Progenitor cell of endocrine pancreas (in vitro differentiated cells): ENCODE measurements at places on chromosomes 4 and X. TPM values are rescaled to one million over a fixed set of nuclear protein-coding genes. Genes with fewer than 3 reads are reported as not detected.

DNA sequence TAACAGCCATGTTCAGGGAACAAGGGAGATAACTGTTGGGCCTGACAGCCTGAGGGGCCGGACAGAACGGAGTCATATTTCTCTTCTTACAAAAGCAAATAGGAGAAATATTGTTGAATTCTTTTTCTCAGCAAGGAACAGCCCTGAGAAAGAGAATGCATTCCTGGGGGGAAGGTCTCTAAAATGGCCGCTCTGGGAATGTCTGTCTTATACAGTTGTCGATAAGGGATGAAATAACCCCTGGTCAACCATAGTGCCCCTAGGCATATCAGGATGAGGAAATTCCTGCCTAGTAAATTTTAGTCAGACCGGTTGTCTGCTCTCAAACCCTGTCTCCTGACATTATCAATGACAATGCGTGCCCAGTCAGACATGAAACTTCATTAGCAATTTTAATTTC, 1925.5 kb downstream of the PCDH7 start:
- no peak overlapping the region for H3K27ac ChIP-seq
- no peak for DNase-seq
- H3K27me3 ChIP-seq = no peaks in the 10 kb centered on the region
- peaks cover 2% of the 10 kb centered on the region for H3K36me3 ChIP-seq

DNA sequence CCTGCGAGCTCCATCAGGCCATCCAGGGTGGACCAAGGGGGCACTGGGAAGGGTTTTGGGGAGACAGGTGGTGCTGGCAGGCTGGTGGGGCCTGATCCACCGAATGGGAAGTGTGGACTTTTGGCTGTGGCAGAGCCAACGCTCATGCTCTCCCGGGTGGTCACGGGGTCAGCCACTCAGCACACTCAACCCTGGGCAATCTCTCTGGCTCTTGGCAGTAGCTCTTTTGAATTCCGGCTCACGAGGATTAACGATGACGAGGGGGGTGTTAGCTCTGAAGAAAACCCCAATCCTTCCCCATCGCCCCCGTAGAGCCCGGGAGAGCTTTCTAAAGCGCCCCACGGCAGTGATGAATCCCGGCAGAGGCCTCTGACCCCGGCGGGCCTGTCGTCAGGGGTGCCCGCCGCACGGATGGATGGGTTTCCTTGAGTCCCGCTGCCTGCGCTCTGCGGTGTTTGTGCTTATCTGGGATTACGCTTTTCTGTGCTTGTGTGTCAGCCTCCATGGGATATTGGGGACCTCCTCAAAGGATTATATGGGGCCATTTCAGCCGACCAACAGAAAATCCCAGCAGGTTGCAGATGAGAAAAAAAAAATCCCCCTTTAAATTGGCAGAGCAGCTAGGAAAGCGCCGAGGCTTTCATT, 156.8 kb upstream of the PSAPL1 start:
- peaks cover 31% of the 10 kb centered on the region for H3K27me3 ChIP-seq
- no peak overlapping the region for H3K4me3 ChIP-seq
- H3K4me1 ChIP-seq = no peaks in the 10 kb centered on the region
- H3K27ac ChIP-seq = no peak overlapping the region
- no peaks in the 10 kb centered on the region for H3K36me3 ChIP-seq

- H3K36me3 ChIP-seq = no peaks in the 10 kb centered on the region
- no peaks in the 10 kb centered on the region for H3K27me3 ChIP-seq
- no peak overlapping the region for H3K27ac ChIP-seq
- H3K4me3 ChIP-seq = no peak overlapping the region
- DNase-seq = no peak
- peaks cover 5% of the 10 kb centered on the region for H3K4me1 ChIP-seq
These were observed 126.2 kb downstream of the KLHL13 start for GRCh38 chrX:117990438-117990837.

- no peaks in the 10 kb centered on the region for H3K36me3 ChIP-seq
- no peak overlapping the region for H3K4me3 ChIP-seq
- peaks cover 14% of the 10 kb centered on the region for H3K4me1 ChIP-seq
- no peak overlapping the region for H3K27ac ChIP-seq
- no peak for DNase-seq
- H3K27me3 ChIP-seq = no peaks in the 10 kb centered on the region
These were observed 523.4 kb downstream of the ADGRL3 start for GRCh38 chr4:61723492-61723891.

DNA sequence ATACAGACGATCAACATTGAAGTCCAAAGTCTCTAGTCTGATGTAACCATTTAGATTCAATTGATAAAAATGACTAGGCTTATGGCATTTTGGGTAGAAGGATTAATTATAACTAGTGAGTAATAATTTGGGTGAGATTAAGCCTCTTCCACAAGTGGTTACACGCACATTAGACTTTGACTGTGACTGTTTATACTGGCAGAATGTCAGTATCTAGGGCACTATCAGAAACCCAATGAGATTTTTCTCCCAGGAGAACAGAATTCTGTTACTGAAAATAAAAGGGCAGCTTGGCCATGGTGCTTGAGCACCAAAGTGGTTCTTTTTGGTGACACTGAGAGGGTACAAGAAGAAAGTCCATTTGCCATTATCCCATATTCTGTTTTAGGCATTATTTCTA, 3.3 kb downstream of the PLS3 start:
- no peak for DNase-seq
- no peaks in the 10 kb centered on the region for H3K27me3 ChIP-seq
- H3K27ac ChIP-seq = no peak overlapping the region
- peaks cover 25% of the 10 kb centered on the region for H3K4me1 ChIP-seq
- H3K36me3 ChIP-seq = peaks cover 4% of the 10 kb centered on the region

DNA sequence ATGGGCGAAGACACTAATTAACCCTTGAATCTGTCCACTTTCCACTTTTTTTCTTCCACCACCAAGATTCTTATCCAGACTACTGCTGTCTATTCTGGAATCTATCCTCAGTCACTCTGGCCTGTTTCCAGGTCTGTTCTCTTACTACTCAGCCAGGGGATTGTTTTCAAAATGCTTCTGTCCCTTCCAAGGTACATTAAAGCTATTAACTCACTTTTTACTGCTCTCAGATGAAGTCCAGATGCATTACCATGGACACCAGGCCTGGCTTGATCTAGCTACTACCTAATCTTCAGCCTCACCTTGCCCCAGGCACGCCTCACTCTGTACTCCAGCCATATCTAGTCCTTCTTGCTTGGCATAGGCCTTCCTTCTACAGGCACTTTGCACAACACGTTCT, 66.4 kb downstream of the GALNT7 start:
- H3K4me1 ChIP-seq = no peaks in the 10 kb centered on the region
- no peak overlapping the region for H3K27ac ChIP-seq
- no peaks in the 10 kb centered on the region for H3K27me3 ChIP-seq
- DNase-seq = no peak

- H3K27ac ChIP-seq = no peak overlapping the region
- no peaks in the 10 kb centered on the region for H3K36me3 ChIP-seq
- no peak for DNase-seq
- no peaks in the 10 kb centered on the region for H3K27me3 ChIP-seq
- H3K4me3 ChIP-seq = no peak overlapping the region
These were observed 270.8 kb upstream of the FGF13 start for GRCh38 chrX:138982365-138982764.

GRCh38 chr4:56787380-56787779, 34.1 kb downstream of the SPINK2 start:
- no peak for DNase-seq
- H3K4me3 ChIP-seq = no peak overlapping the region
- peaks cover 3% of the 10 kb centered on the region for H3K4me1 ChIP-seq
- no peak overlapping the region for H3K27ac ChIP-seq
- H3K27me3 ChIP-seq = peaks cover 5% of the 10 kb centered on the region

Gene FRAS1
- 163 and 166 TPM in 2 replicates for total RNA-seq

Gene GPR119
- total RNA-seq = 1.6 and 3.1 TPM in 2 replicates
